ENCODE measurements at places on chromosomes 5 and 9.

GRCh38 chr5:112119969-112120368 is 299.1 kb downstream of the EPB41L4A start:
- H3K4me3 ChIP-seq = no peak overlapping the region
- H3K27me3 ChIP-seq = no peaks in the 10 kb centered on the region
- DNase-seq = no peak
- H3K27ac ChIP-seq = no peak overlapping the region
- H3K4me1 ChIP-seq = no peaks in the 10 kb centered on the region

DNA sequence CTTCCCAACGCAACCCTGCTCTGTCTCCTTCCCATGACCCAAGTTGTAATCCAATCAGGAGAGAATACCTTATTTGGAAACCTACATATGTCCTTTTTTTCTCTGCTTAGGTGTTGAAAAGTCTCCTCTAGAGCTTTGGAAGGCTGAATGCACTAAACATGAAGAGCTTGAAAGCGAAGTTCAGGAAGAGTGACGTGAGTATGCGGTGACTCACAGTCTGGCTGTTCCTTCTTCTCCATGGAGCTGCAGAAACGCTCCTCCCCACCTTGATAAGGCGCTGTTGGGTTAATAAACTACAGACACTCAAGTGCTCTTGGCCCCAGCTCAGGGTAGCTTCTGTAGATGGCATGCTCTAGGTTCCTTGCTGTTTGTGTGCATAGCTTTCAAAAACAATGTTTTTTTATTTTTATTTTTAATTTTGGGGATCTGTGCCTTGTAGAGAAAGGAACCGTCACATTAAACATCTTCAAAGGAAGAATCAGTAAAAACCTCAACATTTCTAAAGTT is 30.7 kb downstream of the RAI14 start:
- H3K4me1 ChIP-seq = no peaks in the 10 kb centered on the region
- DNase-seq = no peak
- no peak overlapping the region for H3K27ac ChIP-seq
- no peaks in the 10 kb centered on the region for H3K36me3 ChIP-seq

DNA sequence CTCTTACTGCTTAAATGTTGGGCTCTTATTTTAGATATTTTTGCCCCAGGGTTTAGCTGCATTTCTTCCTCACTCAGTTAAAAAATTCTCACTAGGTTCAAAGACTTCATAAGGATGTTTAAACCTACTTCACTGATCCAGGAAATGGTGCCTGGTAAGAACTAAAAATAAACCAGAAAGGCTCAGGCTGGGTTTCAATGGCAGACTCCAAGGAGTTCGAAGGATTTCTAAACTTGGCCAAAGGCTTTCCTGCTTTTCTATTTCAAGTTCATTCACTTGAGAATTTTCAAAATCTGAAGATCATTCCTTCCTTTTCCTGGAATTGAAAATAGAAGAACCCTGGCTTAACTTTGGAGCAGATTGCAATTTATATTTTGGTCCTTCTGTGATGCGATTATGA is 193.0 kb upstream of the MAP1B start:
- no peak for DNase-seq
- no peaks in the 10 kb centered on the region for H3K27me3 ChIP-seq
- H3K27ac ChIP-seq = no peak overlapping the region
- H3K4me3 ChIP-seq = no peak overlapping the region

DNA sequence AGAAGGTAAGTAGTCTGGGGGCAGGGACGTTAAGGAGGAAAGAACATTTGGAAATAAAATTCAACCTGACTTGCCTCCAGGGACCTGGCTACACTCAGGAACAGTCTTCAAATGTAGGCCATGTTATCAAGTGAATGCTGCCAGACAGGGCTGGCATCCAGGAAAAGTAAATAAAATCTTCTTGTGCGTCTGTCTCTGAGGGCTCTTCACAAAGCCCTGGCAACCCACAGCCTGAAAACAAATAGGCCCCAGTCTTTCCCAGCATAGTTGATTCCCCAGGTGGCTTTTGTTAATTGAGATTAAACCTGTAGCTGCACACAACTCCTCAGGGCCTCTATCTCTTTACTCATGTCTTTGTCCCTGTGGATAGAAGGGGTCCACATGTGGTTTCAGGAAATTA is 55.4 kb downstream of the STK32A start:
- no peaks in the 10 kb centered on the region for H3K36me3 ChIP-seq
- no peak for DNase-seq
- H3K4me3 ChIP-seq = no peak overlapping the region
- no peaks in the 10 kb centered on the region for H3K27me3 ChIP-seq
- no peaks in the 10 kb centered on the region for H3K4me1 ChIP-seq
- H3K27ac ChIP-seq = no peak overlapping the region

DNA sequence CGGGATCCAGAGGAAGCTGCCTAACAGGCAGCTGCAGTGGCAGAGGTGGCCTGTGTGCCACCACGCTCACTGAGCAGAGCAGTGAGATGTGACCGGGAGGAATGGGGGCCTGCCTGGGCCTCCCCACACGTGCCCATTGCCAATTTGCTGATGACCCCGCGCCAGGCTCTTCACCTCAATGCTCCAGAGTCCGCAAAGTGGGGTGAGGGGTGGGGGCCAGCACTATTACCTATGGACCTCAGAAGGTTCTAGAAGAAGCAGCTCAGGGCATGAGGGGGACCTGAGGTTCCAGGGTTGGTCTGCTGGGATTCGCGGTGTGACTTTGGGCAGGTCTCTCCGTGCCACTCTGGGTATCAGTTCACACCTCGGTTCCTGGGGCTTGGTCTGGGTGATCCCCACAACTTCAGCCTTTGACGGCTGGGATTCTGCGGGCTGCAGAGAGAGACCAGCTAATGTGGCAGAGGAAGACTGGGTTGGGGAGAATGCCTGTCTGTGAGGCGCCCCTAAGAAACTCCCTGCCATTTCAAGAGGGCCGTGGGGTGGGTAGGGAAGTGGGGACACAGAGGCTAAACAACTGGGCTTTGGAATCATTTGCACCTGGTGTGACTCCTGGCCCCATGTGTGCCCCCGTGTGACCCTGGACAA is 231.0 kb upstream of the MVB12B start:
- no peaks in the 10 kb centered on the region for H3K4me1 ChIP-seq
- no peak for DNase-seq
- no peaks in the 10 kb centered on the region for H3K27me3 ChIP-seq
- H3K4me3 ChIP-seq = no peak overlapping the region
- H3K36me3 ChIP-seq = no peaks in the 10 kb centered on the region

- no peaks in the 10 kb centered on the region for H3K27me3 ChIP-seq
- H3K4me3 ChIP-seq = no peak overlapping the region
- no peak for DNase-seq
- H3K27ac ChIP-seq = no peak overlapping the region
- no peaks in the 10 kb centered on the region for H3K4me1 ChIP-seq
These were observed 109.8 kb downstream of the NR6A1 start for GRCh38 chr9:124661271-124661670.

- H3K27ac ChIP-seq = no peak overlapping the region
- no peaks in the 10 kb centered on the region for H3K27me3 ChIP-seq
- no peak for DNase-seq
These were observed 1.3 kb downstream of the SPINK4 start for GRCh38 chr9:33241298-33241697.

DNA sequence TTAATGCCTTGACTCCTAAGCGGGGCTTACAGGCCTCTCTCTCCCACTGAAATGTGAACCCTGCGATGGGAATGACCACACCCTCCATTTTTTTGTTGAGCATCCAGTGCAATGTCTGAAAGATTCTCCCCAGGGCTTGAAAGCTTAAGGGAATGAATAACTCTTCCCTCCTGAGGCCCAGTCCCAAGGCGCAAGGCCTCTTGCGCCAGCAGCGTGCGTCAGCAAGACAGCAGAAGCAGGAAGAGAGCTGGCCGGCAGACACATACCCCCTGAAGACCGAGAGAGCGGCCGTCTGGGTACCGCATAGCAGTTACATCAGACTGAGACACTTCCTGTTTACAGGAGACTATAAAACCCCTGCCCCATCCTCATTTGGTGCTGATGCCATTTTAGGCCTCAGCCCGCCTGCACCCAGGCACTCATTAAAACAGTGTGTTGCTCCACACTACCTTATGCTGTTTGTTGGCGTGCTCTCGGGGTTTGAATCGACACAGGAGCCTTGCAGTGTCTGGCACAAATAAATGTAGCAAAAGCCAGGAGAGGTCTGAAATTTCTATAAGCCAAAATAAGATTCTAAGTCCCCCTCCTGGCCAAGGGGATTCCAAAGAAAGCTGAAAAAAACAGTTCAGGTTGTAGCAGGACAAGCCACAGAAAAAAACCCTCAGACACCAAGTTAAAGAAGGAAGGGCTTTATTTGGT is 62.3 kb downstream of the GDNF start:
- no peak overlapping the region for H3K4me3 ChIP-seq
- no peaks in the 10 kb centered on the region for H3K4me1 ChIP-seq
- no peaks in the 10 kb centered on the region for H3K27me3 ChIP-seq
- no peak for DNase-seq
- no peak overlapping the region for H3K27ac ChIP-seq

GRCh38 chr9:132791699-132792240 is 86.3 kb downstream of the AK8 start:
- H3K27ac ChIP-seq = no peak overlapping the region
- H3K36me3 ChIP-seq = no peaks in the 10 kb centered on the region
- no peak overlapping the region for H3K4me3 ChIP-seq
- no peak for DNase-seq
- H3K27me3 ChIP-seq = no peaks in the 10 kb centered on the region

- no peak overlapping the region for H3K4me3 ChIP-seq
- H3K4me1 ChIP-seq = no peaks in the 10 kb centered on the region
- DNase-seq = no peak
These were observed 15.0 kb downstream of the ANKRD33B start for GRCh38 chr5:10578869-10579268.

GRCh38 chr5:158525663-158526062 is 574.1 kb downstream of the EBF1 start:
- H3K27me3 ChIP-seq = no peaks in the 10 kb centered on the region
- H3K4me1 ChIP-seq = no peaks in the 10 kb centered on the region
- no peak overlapping the region for H3K27ac ChIP-seq
- no peaks in the 10 kb centered on the region for H3K36me3 ChIP-seq

GRCh38 chr9:36119476-36119875 is 17.1 kb upstream of the GLIPR2 start:
- H3K36me3 ChIP-seq = no peaks in the 10 kb centered on the region
- no peak overlapping the region for H3K4me3 ChIP-seq
- no peak overlapping the region for H3K27ac ChIP-seq
- H3K27me3 ChIP-seq = no peaks in the 10 kb centered on the region

- H3K27ac ChIP-seq = no peak overlapping the region
- no peaks in the 10 kb centered on the region for H3K27me3 ChIP-seq
- H3K36me3 ChIP-seq = no peaks in the 10 kb centered on the region
- H3K4me3 ChIP-seq = no peak overlapping the region
These were observed 63.8 kb downstream of the C5orf15 start for GRCh38 chr5:133904641-133905040.

DNA sequence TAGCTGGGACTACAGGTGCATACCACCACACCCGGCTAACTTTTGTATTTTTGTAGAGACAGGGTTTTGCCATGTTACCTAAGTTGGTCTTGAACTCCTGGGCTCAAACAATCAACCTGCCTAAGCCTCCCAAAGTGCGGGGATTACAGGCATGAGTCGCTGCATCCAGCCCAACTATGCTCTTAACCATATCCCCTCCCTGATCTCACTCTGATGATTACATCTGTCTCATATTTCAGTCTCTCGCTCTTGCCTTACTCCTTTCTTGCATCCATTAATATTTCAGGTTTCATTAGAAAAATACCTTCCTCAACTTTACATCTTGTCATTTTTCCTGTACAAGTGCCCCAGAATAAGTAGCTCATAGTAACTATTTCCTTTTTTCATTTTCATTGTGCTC is 61.0 kb upstream of the BASP1 start:
- H3K27me3 ChIP-seq = no peaks in the 10 kb centered on the region
- no peak overlapping the region for H3K4me3 ChIP-seq
- DNase-seq = no peak
- H3K27ac ChIP-seq = no peak overlapping the region

- no peak for DNase-seq
- no peak overlapping the region for H3K4me3 ChIP-seq
- no peak overlapping the region for H3K27ac ChIP-seq
These were observed 55.1 kb upstream of the CCDC112 start for GRCh38 chr5:115351356-115352195.

GRCh38 chr5:127589309-127590030 is 59.4 kb upstream of the CTXN3 start:
- no peak overlapping the region for H3K4me3 ChIP-seq
- no peaks in the 10 kb centered on the region for H3K4me1 ChIP-seq
- no peak for DNase-seq
- H3K27me3 ChIP-seq = no peaks in the 10 kb centered on the region

DNA sequence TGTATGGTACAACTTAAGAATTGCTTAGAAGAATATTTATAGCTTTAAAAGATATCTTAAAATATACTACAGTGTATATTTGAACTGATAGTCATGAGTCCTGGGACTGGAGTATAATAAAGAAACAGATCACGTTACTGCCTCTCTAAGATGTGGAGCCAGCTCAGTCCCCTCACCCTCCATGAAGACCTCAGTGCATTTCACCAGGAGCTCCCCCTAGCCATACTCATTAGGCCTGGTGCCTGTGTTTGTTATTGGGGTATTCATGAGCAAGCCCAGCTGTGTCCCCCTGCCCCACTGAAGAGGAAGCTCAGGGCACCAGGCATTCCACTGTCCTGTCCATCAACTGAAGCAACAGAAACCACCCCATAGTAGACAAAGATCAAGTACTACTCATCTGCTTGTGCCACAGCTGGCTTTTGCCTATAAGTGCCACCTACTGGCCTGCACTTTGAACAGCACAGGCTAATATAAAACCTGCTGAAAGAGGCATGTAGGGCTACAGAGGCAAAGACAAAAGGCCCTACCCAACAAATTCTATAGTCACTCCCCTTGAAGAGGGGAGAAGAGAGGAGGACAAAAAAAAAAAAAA is 850.2 kb upstream of the NUDT12 start:
- no peaks in the 10 kb centered on the region for H3K4me1 ChIP-seq
- no peak overlapping the region for H3K4me3 ChIP-seq
- H3K27ac ChIP-seq = no peak overlapping the region
- no peaks in the 10 kb centered on the region for H3K27me3 ChIP-seq
- H3K36me3 ChIP-seq = no peaks in the 10 kb centered on the region

DNA sequence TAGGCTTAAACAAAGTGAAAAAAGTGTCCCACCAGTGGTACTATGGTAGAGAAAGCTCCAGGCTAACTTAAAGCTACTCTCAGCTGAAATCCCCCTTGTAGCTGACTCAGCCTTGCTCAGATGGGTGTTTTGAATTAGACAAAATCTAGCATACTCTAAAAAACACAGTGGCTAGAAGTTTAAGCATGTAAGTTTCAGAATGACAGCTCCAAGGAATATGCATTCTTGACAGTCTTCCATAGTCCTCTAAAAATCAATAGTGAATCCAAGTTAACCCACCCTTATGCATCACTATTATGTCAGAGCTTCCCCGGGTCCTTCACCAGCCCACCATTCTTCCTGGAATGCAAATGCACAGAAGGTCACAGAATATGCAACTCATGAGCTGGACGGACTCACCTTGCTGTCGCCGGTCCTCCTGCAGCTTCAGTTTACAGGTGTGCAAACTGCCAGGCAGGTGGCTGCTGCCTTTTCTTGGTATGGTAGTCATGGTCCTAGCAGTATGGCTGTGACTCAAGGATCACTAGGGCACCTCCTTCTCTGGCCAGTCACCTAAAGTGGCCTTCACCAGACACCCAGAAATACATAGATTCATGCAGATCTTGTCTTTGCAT is 668 bp downstream of the RANBP3L start:
- no peaks in the 10 kb centered on the region for H3K36me3 ChIP-seq
- H3K4me1 ChIP-seq = no peaks in the 10 kb centered on the region
- no peaks in the 10 kb centered on the region for H3K27me3 ChIP-seq
- H3K27ac ChIP-seq = peak overlapping the region; percentile 28
